ENCODE measurements at places on chromosomes 2 and 18.

GRCh38 chr2:71455011-71455740 is 1.8 kb downstream of the DYSF start:
- no peak for DNase-seq

- no peak for DNase-seq
These were observed 13.9 kb upstream of the LMAN1 start for GRCh38 chr18:59372975-59373374.

DNA sequence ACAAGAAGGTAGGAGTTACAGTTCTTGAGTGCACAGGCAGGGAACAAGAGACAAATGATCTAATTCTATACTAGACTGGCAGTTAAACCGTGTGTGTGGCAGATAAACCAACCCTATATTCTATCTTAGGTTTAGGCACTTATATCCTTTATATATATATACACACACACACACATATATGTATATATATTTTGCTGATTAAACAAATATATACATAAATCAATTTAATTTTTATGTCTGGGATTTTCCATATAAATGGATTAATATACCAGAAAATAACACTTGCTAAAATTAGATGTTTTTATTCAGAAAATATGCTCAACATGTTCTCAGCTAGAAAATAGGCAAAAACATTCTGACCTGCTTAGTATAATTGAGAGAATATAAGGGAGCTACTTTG is 887.9 kb upstream of the KLHL29 start:
- DNase-seq = no peak

DNA sequence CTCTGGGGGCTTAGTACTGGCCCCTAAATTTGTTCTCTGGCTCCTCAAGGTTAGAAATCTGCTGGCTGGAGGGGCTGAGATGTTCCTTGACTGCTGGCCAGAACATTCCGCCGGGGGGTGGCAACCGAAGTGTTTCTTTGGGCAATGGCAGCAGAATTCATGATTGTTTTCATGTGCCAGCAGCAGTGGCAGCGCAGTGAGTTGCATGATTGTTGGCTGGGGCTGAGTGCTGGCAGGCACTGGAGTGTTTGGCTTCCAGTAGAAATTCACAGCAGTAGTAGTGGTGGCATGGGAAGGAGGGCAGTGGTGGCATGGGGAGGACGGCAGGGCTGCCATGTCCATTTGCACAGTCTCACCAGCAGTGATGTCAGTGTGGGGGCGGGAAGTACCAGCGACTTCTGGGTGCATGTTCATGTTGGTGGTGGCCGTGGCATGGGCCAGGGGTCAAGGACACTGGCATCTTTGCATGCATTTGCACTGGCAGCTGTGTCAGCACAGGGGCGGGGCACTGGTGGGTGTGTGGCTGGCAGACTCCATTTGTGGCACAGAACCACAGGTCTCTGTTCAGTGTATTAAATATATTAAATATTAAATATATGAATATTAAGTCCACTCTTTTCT is 130.6 kb upstream of the CDH7 start:
- DNase-seq = no peak

GRCh38 chr2:100367163-100367562 is 44.9 kb upstream of the LONRF2 start:
- DNase-seq = no peak

- DNase-seq = no peak
These were observed 60.2 kb downstream of the CHRNA1 start for GRCh38 chr2:174704061-174704460.

GRCh38 chr2:68762665-68763064 is 28.1 kb downstream of the ARHGAP25 start:
- no peak for DNase-seq

GRCh38 chr18:55268628-55269275 is 309.5 kb upstream of the CCDC68 start:
- DNase-seq = no peak

DNA sequence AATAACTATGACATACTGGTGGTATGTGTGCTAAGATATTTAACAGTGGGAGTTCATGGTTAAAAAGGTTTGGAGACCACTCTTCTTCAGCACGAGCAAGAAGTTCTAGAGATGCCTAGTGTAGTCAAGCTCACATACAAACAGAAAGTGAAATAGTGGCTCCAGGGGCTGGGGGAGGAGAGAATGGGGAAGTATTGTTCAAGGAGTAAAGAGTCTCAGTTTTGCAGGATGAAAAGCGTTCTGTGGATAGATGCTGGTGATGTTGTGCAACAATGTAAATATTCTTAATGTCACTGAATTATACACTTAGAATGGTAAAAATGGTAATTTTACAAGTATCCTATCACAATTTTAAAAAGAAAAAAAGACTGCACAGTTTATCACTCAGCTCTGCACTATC is 29.0 kb upstream of the EPAS1 start:
- no peak for DNase-seq

DNA sequence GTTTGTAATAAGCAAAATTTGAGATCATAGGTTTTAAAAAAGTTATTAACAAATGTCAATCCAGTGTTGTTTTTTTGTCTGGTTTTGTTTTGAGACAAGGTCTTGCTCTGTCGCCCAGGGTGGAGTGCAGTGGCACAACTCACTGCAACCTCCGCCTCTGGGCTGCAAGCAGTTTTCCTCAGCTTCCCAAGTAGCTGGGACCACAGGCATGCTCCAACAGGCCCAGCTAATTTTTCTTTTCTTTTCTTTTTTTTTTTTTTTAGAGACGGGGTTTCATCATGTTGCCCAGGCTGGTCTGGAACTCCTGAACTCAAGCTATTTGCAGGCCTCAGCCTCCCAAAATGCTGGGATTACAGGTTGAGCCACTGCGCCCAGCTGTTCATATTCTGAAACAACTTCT is 31.3 kb downstream of the GALNT3 start:
- no peak for DNase-seq

GRCh38 chr2:66733364-66733999 is 298.6 kb downstream of the MEIS1 start:
- no peak for DNase-seq

GRCh38 chr18:35923939-35924684 is 48.4 kb upstream of the RMP24 start:
- no peak for DNase-seq

GRCh38 chr2:215498431-215498830 is 62.6 kb upstream of the FN1 start:
- DNase-seq = no peak

DNA sequence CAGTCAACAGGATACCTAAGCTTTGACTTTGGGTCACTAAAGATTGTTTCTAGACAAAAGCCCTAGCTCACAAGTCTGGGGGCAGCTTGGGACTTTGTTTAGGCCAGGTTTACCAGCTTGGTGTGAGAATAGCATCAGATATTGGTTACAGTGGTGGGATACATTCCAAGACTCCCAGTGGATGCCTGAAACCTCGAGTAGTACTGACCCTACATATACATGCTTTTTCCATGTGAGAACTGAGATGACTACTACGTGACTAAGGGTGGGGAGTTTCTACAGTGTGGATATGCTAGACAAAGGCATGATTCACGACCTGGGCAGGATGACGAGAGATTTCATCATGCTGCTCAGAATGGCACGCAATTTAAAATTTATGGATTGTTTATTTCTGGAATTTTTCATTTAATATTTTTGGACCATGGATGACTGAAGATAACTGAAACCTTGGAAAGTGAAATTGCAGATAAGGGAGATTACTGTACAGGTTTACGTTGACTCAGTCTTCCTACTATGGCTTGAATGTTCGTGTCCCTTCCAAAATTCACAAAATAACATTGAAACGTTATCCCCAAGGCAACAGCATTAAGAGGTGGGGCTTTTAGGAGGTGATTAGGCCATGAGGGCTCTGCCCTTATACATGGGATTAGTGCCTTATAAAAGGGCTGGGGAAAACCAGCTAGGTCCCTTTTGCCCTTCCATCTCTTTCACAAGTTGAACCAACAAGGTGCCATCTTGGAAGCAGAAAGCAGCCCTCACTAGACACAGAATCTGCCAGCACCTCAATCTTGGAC is 50.2 kb upstream of the CTAGE1 start:
- DNase-seq = no peak

DNA sequence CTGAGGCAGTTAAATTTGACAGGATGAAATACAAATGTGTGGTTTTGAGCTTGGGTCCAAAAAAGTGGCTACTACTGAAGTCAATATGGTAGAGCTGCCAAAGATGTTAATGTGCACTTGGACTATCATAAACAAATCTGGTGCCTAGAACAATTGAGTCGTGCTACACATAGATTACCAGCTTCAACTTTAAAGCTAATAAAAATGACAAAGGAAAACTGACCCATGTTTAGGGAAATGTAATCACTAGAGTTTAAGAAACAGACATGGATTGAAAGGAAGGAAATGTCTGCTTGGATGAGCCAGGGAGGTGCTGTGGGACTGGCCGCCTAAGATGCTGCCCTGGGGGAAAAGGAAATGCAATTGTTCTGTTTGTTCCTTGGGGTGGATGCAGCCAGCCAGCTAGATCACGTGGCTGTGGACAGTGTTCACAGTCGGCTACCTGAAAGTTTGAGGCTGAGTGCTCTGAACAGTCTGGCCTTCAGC is 36.6 kb downstream of the CYB5A start:
- no peak for DNase-seq

- no peak for DNase-seq
These were observed 139.9 kb upstream of the ZEB2 start for GRCh38 chr2:144659731-144660275.

- no peak for DNase-seq
These were observed 70.9 kb downstream of the APOB start for GRCh38 chr2:20972792-20973565.

DNA sequence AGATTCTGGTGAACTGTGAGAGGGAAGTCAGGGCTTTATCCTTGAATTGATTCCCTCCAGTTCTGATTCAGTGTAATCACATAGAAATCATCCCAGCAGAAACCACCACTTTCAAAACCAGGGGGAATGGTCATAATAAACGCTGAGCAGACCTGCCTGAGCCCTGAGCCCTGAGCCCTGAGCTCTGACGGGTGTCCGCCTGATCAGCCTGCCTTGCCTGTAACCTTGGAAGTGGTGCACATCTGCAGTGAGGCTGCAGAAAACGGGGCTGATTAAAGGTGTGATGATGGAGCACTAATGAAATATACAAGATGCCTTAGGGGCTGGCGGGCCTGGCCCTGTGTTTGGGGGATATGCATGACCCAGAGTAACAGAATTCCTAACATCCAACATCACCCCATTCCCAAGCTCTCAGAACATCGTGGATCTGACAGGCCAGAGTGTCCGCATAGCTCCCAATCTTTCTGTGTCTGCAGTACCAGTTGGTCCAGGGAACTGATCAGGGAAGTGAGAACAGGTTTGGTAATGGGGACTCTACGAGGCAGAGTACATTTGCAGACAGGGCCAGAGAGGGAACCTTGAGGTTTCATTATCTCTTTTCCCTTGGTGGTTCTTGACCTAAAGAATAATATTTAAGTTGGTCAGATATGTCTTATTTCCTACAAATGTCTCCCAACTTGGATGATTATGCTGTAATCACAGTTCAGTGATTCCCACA is 37.8 kb downstream of the KCTD18 start:
- DNase-seq = no peak

DNA sequence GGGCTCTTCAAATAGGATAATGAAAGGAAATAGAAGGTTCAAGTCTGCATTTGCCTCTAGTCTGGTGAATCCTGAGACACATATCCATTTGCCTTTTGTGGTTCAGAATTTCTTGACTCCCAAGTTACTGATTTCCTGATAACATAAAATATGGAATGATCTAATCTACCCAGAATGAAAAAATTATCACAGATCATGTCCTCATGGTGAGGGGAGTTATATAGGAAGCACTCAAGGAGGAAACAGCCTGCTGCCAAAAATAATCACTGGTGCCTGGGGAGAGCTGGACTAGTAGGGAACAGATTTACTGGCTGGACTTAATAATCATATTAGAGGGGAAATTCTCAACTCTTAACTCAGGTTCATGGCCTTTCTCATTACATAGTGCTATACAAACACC is 95.5 kb upstream of the STK17B start:
- no peak for DNase-seq

DNA sequence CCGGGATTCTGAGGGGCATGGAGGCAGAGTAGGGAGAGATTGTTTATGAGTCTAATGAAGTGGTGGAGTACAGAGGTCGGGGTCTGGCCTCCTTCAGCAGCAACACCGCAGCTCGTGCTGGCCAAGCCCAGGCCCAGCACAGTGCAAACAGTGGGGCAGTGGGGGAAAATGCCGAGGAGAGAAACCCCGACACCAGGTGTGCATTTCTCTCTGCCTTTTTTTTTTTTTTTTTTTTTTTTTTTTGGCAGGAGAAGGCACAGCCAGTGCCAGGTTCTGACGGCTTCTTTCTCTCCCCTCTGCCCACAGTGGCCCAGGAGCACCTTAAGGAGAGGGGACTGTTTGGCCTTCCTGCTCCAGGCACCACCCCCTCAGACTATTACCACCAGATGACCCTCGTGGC is 219.3 kb downstream of the GLI2 start:
- DNase-seq = no peak

GRCh38 chr2:128797937-128798336 is 479.3 kb upstream of the HS6ST1 start:
- no peak for DNase-seq

GRCh38 chr2:172437419-172438341 is 10.3 kb downstream of the ITGA6 start:
- no peak for DNase-seq

DNA sequence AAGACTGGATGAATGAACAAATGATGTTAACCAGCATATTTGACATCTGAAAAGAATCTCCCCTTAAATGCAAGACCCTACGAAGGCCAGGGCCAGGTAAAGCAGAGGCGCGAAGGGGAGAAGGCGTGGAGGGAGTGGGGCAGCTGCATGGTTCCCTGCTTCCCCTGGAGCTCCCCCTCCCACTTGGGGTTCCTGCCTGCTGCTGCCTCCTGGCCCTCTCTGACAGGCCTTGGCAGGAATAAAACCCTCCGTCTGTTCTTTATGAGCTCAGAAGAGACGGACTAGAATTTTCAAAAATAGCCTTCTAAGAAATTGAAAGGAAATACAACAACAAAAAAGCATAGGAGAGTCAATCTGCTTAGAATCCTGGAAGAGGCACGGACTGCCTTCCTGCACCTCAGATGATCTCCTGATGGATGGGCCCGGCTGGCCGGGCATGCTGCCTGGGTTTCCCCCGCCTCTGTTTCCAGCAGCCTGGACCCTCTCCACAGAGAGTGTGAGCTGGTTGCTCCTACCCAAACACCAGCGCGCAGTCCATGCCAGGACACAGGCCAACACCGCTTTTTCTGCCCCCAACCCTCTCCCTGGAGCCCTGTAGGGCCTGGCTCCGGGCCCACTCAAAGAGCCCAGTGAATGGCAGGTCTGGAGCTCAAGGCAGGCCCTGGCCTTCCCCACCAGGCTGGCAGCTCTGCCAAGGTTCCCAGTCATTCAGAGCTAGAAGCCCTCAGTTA is 23.9 kb downstream of the CFAP65 start:
- no peak for DNase-seq

DNA sequence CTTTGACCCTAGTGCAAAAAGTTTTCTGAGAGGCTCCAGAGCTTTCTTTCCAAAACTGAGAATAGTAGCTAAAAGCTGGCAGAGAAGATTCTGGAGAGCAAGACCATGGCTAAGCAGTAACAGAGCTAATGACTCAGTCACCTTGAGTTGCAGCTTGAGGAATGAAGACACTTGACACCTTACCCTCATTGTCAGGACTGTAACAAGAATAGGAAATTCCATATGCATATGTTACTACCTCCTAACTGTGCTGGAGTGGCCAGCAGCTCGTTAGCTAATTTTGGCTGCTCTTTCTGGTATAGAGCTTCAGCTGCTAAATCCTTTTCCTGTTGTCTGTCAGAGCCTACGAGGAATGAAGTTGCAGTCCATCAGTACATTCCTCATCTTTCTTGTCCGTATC is 68.6 kb upstream of the LHCGR start:
- DNase-seq = no peak

GRCh38 chr2:95307036-95307435 is 9.9 kb downstream of the KCNIP3 start:
- no peak for DNase-seq
